Gastroesophageal sphincter (tissue), 4 donors: ENCODE measurements at places on chromosomes 16 and 17. TPM values are rescaled to one million over a fixed set of nuclear protein-coding genes. Genes with fewer than 3 reads are reported as not detected.

PLA2G10 gene
- not detected for total RNA-seq

- peak; percentile 82 for ATAC-seq
These were observed 30.1 kb upstream of the GAA start for GRCh38 chr17:80071116-80071841.

- ATAC-seq: no peak
These were observed 120.8 kb downstream of the ABCA8 start for GRCh38 chr17:68834328-68834836.

- no peak for ATAC-seq
These were observed 656.1 kb upstream of the SOX9 start for GRCh38 chr17:71464751-71465150.

OMG gene
- not detected for total RNA-seq

HBM gene
- total RNA-seq: 3.0 TPM

GRCh38 chr17:39237586-39237985 is 11.8 kb upstream of the STAC2 start:
- ATAC-seq: no peak

GRCh38 chr17:43398724-43399595 is at the start of gene ARL4D:
TSS of gene ARL4D (plus strand) at chr17:43398993. CDS start at chr17:43399733, 740 bp downstream.
- ATAC-seq: peak; percentile 87

- no peak for ATAC-seq
These were observed 22.9 kb downstream of the COPZ2 start for GRCh38 chr17:48014595-48015111.

EMP2 gene
- 73.7 TPM for total RNA-seq

HOXB8 gene
- total RNA-seq: 0.27 TPM

DNA sequence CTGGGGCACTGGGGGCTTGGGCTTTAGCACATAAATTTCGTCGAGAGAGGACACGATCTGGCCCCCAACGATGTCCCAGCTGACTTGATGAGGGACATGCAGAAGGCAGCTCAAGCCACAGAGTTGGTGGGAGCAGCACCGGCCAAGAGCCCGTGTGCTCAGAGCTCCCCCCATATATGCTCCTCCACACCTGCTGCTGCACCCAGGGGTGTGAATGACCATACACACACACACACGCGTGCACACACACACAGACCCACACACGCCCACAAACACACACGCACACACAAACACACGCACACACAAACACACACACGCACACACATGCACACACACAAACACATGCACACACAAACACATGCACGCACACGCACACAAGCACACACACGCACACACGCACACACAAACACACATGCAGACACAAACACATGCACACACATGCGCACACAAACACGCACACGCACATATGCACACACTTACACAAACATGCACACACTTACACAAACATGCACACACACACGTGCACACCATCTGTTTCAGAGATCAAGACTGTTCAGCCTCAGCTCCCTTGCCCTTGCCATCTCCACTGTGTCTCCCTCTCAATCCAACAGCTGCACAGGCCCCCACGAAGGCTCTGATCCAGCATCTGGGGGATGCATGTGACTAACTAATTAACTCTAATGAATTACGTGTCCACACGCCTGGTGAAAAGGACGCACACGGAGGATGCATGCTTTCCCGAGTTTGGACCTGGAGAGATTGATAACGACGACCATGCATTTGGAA is 85.6 kb upstream of the TNRC6C start:
- no peak for ATAC-seq

NECAB2 gene
- not detected for total RNA-seq

DNA sequence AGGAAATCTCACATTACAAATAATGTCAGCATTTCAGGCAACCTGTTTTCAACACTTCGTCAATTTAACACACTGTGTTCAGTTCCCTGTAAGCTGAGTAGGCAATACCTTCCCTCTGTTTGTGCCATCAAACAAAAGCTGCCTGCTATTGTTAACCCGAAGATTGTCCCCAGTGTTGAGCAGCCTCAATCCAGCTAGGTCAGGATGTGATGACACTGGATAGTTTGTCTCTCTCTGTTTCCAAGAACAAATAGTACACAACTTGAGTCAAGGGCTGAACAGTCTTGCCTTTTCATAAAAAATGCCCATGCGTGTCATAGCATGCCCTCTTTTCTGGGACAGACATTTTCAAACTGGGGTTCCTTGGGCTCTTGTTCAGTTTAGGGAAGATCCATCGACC is 36.4 kb downstream of the HSD17B2 start:
- no peak for ATAC-seq

GRCh38 chr16:56848029-56848936 is 16.7 kb upstream of the SLC12A3 start:
- no peak for ATAC-seq

DNA sequence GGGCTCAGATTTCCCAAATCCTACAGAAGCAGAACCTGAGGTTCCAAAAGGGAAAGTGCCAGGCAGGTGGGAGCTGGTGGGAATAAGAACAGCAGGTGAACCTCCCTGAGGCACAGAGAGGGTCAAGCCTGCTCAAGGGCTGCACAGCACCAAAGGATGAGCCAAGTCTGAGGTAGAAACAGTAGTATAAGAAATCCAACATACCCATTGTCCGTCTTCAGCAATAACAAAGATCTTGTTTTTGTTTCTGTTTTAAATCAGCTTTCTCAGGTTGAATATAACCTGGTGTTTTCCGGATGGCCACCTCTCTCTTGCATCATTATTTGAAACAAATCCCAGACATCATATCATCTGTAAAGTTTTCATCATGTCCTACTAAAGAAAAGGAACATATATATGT is 10.6 kb upstream of the CES3 start:
- no peak for ATAC-seq

LRRC75A gene
- total RNA-seq: 1.1 TPM

EFNB3 gene
- total RNA-seq: not detected

DNA sequence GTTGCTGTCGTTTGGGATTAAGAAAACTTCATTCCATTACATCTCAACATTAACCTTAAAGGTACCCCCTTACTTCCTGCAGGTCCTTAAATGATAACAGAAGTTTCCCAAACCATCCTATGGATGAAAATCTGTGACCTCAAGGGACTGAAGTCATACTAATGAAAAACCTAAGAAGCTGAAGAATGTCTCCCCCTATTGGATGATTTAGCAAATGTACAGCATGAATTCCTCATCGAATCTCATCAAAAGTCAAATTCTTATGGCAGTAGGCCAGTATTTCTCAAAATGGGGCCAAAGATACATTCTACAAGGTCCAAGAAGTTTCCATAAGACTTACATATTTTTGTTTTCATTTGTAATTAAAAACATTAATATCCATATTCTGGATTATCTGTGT is 13.5 kb downstream of the SCO1 start:
- ATAC-seq: no peak
